ENCODE measurements at places on chromosomes 12 and 14.

DNA sequence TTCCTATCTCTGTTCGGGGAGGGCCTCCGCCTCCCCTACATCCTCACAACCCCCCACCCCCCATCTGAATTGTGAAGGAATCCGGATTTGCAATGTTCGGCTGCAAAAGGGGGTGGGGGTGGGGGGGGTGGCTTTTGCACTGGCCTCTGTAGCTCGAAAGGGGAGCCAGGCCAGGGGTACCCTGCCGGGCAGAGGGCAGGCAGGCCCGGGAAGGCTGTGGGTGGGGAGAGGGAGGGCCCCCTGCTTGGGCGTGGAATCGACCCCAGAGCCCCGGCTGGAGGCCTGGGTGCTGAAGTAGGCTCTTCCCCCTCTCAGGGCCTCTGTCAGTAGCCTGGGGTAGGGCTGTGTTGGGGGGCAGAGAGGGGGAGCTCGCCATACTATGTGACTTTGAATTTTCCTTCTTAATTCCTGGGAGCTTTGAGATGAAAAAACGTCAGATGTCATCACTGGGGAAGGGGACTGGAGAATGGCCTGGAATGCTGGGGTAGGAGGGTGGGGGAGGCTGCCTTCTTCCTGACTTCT is 1.1 kb downstream of the LRP1 start:
- H3K27me3 ChIP-seq = peaks cover 96% of the 10 kb centered on the region
- H3K4me1 ChIP-seq = peaks cover 14% of the 10 kb centered on the region
- no peak for DNase-seq
- H3K4me3 ChIP-seq = peak overlapping the region; percentile 62

GRCh38 chr12:44193281-44193680 is 357.4 kb downstream of the TMEM117 start:
- H3K4me1 ChIP-seq = no peaks in the 10 kb centered on the region
- H3K36me3 ChIP-seq = no peaks in the 10 kb centered on the region
- H3K4me3 ChIP-seq = no peak overlapping the region
- no peaks in the 10 kb centered on the region for H3K27me3 ChIP-seq
- H3K27ac ChIP-seq = no peak overlapping the region

DNA sequence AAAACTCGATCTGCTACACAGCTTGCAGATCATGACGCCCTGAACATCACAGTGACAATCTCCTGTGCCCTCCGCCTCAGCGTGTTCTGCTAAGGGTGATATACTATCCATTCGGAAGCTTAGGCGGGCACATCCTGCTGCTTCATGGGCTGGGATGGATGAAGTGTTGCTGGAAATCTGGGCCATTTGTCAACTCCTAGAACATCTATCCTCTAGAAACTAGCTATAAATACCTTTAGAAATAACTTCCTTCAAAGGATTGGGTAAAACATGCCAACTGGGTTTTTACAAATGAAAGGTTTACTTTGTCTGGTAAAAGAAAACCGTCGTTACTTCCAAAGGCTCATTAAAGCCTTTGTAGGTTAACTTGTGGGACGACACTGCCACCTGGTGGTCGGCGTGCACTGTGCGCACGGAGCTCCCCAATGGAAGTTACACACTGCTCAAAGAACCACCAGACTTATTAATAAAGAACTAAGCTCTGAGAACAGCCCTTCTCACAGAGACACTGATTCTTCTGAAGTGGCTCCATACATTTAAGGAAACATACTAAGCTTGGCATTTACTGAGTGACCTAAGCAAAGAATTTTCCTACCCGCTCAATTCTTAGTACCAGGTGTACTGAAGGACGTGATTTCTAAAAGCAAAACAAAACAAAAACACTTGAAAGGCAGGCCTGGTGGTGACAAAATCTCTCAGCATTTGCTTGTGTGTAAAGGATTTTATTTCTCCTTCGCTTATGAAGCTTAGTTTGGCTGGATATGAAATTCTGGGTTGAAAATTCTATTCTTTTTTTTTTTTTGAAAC is 21.6 kb upstream of the CACNA2D4 start:
- H3K4me1 ChIP-seq = peaks cover 4% of the 10 kb centered on the region
- no peaks in the 10 kb centered on the region for H3K27me3 ChIP-seq
- peaks cover 15% of the 10 kb centered on the region for H3K36me3 ChIP-seq
- DNase-seq = peak; percentile 92
- no peak overlapping the region for H3K4me3 ChIP-seq

- DNase-seq = peak; percentile 54
- H3K27ac ChIP-seq = peak overlapping the region; percentile 88
- no peak overlapping the region for H3K4me3 ChIP-seq
- H3K36me3 ChIP-seq = peaks cover 87% of the 10 kb centered on the region
- no peaks in the 10 kb centered on the region for H3K27me3 ChIP-seq
- peaks cover 60% of the 10 kb centered on the region for H3K4me1 ChIP-seq
Observed at GRCh38 chr14:94056579-94057308, 24.3 kb downstream of the DDX24 start.

GRCh38 chr14:106318700-106319099 is 792.3 kb downstream of the TMEM121 start:
- no peaks in the 10 kb centered on the region for H3K4me1 ChIP-seq
- no peak overlapping the region for H3K27ac ChIP-seq
- peak; percentile 71 for DNase-seq
- no peaks in the 10 kb centered on the region for H3K36me3 ChIP-seq
- H3K27me3 ChIP-seq = peaks cover 62% of the 10 kb centered on the region

GRCh38 chr12:107557589-107558100 is 128.0 kb upstream of the PWP1 start:
- no peak overlapping the region for H3K27ac ChIP-seq
- H3K4me3 ChIP-seq = no peak overlapping the region
- DNase-seq = no peak
- H3K4me1 ChIP-seq = no peaks in the 10 kb centered on the region
- H3K27me3 ChIP-seq = no peaks in the 10 kb centered on the region
- H3K36me3 ChIP-seq = no peaks in the 10 kb centered on the region

DNA sequence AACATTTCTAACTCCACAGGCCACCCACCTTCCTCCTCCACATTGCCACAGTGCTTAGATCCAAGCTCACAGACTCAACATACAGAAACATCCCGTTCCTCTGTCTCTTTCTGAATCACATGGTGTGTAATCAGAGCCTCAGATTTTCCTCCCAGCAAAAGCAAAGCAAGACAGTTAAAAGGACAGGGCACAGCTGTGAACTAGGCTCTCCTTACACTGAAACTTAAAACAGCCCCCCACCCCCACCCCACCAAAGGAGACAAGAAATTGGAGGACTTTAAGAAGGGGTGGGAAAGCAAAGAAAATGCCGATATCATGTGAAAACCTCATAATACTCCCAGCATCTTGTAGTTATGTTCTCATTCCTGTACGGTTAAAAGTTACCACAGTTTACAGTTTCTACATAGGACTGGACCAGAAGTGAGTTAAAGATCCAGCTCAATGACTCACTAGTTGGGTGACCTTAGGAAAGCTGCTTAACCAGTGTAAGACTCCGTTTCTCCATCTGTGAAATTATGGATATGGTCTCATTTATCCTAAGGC is 4.8 kb downstream of the YBX3 start:
- no peak overlapping the region for H3K27ac ChIP-seq
- DNase-seq = no peak
- H3K27me3 ChIP-seq = peaks cover 18% of the 10 kb centered on the region
- peaks cover 41% of the 10 kb centered on the region for H3K4me1 ChIP-seq
- peaks cover 15% of the 10 kb centered on the region for H3K36me3 ChIP-seq
- no peak overlapping the region for H3K4me3 ChIP-seq

- H3K27ac ChIP-seq = no peak overlapping the region
- H3K27me3 ChIP-seq = peaks cover 6% of the 10 kb centered on the region
- no peak overlapping the region for H3K4me3 ChIP-seq
- peaks cover 39% of the 10 kb centered on the region for H3K4me1 ChIP-seq
- H3K36me3 ChIP-seq = peaks cover 27% of the 10 kb centered on the region
- DNase-seq = peak; percentile 54
Observed at GRCh38 chr12:46267825-46268582, 839 bp downstream of the SLC38A1 start.

GRCh38 chr14:24775950-24776349 is 142.0 kb upstream of the GZMB start:
- no peak for DNase-seq
- H3K27me3 ChIP-seq = no peaks in the 10 kb centered on the region
- no peak overlapping the region for H3K27ac ChIP-seq
- no peak overlapping the region for H3K4me3 ChIP-seq
- H3K4me1 ChIP-seq = no peaks in the 10 kb centered on the region
